Ammon's horn (tissue), 1 donor: ENCODE measurements at places on chromosomes 1 and 21.
A peak's percentile ranks its signal among the peaks of the same experiment; 100 is the strongest.

DNA sequence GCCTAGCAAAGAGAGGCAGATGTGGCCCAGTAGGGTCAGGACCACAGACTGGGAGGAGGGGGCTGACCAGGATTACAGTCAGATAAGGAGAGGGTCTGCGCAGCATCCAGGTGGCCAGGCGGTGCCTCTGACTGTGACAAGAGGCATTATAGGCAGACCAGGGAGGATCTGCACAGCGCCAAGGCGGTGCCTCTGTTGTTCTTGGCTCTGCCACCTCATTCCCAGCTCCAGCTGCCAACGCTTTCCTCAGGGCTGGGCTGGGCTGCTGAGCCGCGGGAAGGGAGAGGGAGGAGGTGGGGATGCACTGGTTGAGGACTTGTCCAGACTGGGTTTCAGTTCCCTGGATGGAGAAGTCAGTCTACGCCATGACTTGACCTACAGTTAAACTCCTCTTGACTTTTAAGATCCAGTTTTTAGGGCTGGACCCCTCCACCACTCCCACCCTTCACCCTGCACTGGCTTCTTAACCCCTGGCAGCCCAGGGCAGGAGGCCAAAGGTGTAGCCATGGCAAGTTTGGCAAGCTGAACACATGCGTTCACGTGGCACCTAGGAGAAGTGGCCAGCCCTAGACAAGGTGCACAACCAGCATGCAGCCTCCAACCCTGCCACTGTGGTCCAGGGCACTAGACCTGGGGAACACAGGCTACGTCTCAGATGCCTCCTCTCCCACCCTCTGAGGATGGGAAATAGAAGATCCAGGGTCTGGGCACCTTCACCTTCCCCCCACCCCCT is 4.5 kb upstream of the CRABP2 start:
- DNase-seq, result peak; percentile 62

GRCh38 chr1:10530281-10530740 is 55.6 kb downstream of the PEX14 start:
- peak; percentile 6 for DNase-seq

DNA sequence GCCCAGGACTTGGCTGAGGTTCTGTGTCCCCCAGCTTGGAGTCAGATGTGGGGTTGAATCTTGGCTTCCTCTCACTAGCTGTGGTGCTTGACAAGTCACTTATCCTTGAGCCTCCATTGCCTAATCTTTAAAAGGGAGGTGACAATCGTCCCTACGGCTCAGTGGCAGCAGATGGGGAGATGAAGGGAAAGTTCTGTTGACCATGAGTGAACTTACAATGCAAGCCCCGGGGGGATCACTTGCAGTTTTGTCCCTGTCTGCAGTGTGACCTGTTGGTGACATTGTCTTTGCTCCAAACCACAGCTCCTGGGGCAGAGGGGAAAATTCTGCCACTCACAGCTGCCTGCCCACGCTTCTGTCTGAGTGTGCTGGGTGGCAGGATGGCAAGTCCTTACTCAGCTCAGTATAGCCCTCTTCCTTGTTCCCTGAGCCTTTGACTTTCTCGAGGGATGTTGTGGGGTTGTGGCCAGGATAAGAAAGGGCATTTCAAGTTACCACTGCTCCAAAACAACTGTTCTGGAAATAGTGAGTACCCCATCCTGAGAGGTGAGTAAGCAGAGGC is 1.7 kb downstream of the PCSK9 start:
- no peak for DNase-seq

DNA sequence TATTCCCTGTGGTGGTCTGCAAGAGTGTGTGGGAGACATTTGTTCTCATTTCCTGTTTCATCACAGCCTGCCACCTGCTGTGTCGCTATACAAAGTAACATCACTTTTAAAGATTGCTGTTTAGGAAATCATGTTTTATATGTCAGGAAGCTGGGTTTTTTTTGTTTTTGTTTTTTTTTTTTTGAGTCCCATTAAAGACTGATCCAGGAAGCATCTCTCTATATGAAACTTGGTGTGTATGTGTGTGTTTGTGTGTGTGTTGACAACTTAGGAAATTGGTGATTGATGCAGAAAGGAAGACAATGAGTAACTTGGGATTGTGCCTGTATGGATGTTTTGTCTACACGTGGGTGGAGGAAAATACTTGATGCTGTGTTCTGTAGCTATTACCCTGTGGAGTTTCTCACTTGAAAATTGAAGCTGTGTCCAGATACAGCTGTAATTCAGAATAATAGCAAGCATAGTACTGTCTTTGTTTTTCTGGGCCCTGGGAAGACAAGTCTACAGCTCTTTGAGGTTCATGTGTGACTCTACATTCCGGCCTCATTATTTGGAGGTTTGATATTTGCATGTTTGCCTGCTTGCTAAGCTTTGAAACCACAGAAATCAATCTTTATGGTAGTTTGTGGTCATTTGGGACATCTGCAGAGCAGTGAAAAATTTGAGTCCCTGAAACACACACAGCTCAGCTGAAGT is 47.9 kb downstream of the LAMC1 start:
- DNase-seq, result no peak

GRCh38 chr1:234044079-234044478 is 139.6 kb downstream of the SLC35F3 start:
- DNase-seq, result no peak

DNA sequence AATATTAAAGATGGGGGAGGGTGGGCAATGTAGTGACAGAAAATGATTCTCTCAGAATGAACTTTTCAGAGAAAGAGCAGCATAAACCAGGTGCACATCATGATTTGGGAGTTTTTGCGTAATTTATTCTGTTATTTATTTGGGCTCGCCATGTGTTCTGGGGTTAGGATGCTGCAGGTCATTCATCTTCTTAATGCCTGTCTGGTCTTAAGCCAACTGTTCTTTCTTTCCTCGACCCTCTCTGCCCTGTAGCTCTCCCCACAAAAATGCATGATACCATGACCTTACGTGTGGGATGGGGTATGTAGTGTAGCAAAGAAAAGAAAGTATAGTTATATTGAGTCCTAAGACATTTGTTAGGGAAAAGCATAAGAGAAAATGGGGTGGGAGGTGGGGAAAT is 12.3 kb upstream of the TARS2 start:
- DNase-seq, result no peak

DNA sequence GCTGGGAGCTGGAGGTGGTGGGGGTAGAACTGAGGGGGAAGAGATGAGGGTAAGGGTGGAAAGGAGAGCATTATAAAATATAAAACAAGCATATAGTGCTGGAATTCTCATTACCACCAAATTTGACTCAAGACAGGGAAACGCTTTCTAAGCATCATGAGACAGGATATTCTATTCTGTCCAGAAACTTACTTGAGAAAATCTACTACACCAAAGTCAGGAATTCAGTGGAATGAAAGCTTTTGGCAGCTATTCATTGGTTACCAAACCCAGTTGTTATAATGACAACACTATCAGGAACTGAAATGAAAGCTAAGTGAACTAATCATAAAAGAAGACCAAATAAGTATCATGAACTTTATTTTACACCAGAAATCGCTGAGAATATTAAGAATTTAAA is 14.5 kb downstream of the AIDA start:
- DNase-seq, result no peak

DNA sequence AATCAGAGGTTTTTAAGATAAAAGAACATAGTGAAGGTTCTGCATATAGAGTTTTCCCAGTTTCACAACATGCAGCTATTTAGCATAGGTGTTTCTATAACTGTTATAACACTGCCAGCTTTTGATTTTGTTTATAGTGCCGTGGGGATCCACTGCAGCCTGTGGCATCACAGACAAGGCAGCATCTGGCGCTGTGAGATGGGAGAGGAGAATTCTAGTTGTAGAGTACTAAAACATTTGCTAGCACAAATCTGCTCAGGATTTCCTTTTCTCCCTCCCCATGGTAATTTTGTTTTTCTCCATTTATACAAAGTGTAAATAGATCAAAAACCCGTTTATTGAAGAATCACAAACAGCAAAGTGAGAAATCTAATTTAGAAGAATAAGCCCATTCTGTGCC is 482.8 kb upstream of the NCAM2 start:
- DNase-seq, result peak; percentile 33

- no peak for DNase-seq
Measured at GRCh38 chr1:211928290-211928801, 97.8 kb upstream of the LPGAT1 start.

GRCh38 chr1:115648717-115649691 is 7.2 kb downstream of the VANGL1 start:
- no peak for DNase-seq

- DNase-seq, result no peak
Measured at GRCh38 chr1:223256034-223256433, 107.9 kb downstream of the SUSD4 start.

DNA sequence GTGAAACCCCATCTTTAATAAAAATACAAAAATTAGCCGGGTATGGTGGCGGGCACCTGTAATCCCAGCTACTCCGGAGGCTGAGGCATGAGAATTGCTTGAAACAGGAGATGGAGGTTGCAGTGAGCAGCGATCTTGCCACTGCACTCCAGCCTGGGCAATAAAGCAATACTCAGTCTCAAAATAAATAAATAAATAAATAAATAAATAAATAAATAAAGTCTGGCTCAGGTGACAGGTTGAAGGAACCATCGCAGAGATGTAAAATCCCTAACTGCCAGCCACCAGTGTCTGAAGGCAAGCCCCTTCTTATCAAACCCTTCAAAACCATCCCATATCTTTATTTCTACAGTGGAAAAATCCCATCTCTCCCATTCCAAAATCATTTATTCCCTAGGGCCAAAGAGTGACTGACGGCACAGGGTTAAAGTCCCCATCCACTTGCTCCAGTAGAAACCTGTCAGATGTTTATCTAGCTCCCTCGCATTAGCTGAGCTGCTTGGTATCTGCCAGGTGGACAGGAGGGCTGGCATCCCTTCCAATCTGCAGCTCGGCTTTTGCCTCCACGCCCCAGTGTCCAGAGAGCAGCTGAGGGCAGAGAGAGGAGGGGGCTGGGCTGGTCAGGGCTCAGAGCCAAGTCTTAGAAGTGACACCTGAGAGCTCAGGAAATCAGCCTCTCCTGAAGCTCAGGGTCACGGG is 5.0 kb downstream of the CSRP1 start:
- no peak for DNase-seq

GRCh38 chr1:97314685-97315084 is 593.1 kb downstream of the PTBP2 start:
- no peak for DNase-seq

DNA sequence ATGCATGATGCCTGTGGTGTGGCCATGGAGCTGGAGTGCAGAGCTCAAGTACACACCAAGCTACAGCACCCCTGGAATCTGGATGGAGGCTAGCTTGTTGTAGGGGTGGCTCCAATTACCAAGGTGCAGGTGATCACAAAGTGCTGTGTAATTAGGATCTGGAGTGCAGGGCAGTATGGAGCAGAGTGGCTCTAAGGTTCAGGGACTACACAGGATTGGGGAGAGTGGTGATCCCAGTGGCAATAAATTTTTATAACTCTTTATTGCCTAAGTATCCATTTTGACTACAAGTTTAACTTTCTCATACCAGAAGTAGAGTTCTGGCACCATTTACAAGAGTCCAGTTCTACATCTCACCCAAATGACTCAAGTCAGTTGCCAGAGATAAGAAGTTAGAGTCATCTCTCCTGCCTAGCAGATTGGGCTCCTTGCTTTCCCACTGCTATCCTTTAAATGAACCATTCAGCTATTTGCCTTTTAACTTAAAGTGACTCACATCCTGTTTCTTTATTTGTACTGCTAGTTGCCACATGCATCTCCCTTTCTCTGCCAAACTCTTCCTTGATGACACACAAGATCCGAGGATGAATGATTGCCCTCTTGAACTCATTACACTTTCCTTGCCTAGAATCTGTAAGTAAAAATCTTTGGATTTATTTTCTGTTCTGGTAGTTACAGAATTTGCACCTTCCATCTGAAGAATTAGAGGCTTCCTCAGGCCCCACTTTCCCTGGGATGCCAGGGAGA is 427.2 kb downstream of the KCNT2 start:
- DNase-seq, result no peak

DNA sequence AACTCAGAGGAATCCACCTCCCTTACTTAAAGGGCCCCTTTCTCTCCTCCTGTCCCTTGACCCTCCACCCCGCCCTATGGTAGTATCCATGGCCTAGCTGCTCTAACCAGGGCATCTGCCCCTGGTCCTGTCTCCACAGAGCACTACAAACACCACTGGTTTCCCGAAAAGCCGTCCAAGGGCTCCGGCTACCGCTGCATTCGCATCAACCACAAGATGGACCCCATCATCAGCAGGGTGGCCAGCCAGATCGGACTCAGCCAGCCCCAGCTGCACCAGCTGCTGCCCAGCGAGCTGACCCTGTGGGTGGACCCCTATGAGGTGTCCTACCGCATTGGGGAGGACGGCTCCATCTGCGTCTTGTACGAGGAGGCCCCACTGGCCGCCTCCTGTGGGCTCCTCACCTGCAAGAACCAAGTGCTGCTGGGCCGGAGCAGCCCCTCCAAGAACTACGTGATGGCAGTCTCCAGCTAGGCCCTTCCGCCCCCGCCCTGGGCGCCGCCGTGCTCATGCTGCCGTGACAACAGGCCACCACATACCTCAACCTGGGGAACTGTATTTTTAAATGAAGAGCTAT is 1.7 kb downstream of the BTG2 start:
- DNase-seq, result no peak

- no peak for DNase-seq
Measured at GRCh38 chr1:39802496-39803260, 14.0 kb upstream of the BMP8B start.

GRCh38 chr1:164756741-164757140 is 197.8 kb downstream of the PBX1 start:
- no peak for DNase-seq

DNA sequence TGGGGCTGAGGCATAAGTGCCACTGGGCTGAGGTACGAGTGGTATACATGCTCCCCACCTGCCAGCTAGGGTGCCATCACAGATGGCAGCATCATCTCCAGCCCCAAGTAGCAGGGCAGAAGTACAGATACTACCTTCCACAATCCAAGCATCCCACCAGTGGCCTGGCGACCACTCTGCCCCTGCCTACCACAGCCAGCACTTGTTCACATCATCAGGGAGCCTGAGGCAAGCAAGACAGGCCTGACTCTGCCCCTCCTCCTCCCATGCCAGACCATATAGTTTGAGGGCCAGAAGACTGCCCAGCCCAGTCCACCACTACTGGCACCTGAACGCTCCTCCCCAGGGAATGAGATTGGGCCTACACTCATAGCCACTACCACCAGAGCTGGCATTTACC is 84.6 kb downstream of the SPATA6 start:
- DNase-seq, result no peak

DNA sequence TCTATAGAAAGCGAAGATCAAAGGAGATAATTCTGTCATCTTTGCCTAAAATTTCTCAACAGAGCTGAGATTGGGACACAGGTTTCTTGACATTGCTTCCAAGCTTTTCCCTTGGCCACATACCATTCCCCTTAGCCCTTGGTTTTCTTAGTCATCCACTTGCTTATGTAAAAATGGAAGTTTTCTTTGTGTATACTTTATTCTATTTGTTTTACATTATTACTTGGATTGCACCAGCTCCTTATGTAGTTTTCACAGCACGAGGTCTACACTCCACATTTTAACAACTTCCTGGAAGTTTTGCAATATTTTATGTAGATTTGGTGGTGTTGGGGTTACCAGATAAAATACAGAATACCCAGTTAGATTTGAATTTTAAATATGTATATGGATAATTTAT is 129.8 kb downstream of the PLA2G4A start:
- DNase-seq, result no peak
